ENCODE measurements at places on chromosomes 7 and 10. TPM values are rescaled to one million over a fixed set of nuclear protein-coding genes. Genes with fewer than 3 reads are reported as not detected.

TAS2R41 gene
- polyA plus RNA-seq: not detected

STAMBPL1 gene
- polyA plus RNA-seq: 1.9 TPM

FIS1 gene
- 176 TPM for polyA plus RNA-seq

CYP2C19 gene
- not detected for polyA plus RNA-seq

ARHGAP22 gene
- polyA plus RNA-seq: 1.1 TPM

VAX1 gene
- polyA plus RNA-seq: not detected

ASL gene
- 28.9 TPM for polyA plus RNA-seq

ECHDC3 gene
- polyA plus RNA-seq: 14.6 TPM

UCN3 gene
- 2.0 TPM for polyA plus RNA-seq

DNA sequence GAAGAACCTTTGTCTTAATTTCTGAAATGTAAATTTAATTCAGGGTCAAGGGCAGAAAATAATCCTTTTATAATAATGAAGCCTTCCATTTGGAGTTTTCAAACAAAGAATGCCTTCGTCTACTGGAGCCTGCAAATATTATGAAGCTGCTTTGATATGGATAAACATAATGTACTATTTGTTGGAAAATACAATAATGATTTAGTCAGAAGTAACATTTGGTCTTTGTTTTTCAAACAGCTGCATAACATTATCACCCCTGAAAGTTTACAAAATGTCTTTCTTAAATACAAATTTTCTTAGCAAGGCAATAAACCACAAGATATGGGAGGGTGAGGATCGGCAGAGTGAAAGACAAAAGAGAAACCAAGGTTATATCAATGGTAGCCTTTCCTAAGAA is 41.5 kb downstream of the TMEM26 start:
- no peak for DNase-seq

- DNase-seq: peak; percentile 47
Measured at GRCh38 chr10:79904671-79905321, 44.1 kb downstream of the SFTPD start.

DNA sequence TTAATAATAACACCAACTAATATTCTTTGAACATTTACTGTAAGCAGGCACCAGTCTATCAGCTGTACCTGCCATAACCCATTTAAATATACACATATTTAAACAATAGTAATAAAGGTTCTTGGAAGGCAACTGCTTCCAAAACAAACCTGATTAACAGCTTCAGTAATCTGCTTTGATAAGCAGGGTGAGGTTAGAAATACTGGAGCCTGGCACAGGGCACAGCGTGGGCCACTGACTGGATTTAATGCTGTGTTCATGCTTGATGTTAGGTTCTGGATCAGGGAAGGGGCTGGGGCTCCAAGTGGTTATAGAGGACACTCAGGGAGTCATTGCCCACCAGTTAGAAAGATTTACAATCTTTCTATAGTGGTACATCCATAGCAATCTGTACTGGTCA is 10.9 kb upstream of the C10orf120 start:
- DNase-seq: no peak

GRCh38 chr10:65891073-65891981 is 1034.5 kb upstream of the LRRTM3 start:
- no peak for DNase-seq

DNA sequence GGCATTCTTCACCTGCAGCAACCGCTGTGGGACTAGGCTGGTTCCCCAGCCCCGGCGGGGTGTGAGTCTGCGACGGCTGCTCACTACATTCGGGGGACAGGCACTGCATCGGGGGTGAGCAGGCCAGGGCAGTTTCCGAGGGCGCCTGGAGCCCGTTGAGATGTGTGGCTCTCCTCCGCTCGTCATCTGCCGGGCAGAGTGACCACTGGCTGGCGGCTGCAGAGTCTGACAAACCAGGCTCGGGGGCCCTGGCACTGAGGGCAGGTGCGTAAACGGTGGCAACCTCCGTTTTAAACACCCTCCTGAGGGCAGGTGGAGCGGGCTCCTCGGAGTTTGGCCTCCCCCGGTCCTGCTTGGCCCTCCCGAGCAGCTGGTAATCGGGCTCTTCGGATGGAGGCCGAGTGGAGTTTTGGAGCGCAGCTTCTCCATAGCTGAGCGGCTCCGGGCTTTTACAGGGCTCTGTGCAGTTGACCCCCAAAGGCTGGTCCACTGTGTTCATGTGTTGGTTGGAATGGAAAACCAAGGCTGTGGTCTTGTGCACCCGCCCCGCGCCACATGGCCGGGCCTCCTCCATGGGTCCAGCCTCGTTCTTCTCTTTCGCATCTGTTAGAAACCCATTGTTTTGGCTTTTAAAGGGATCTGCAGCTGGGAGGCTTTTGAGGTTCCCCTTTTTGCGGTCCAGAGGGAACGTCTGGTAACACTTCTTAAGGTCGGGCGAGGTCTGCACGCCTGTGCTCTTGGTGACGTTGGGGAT is 20.9 kb downstream of the INSYN2A start:
- no peak for DNase-seq

GRCh38 chr7:152344253-152344652 is 91.5 kb downstream of the KMT2C start:
- DNase-seq: no peak

- DNase-seq: no peak
Measured at GRCh38 chr10:58757352-58758065, 244.8 kb downstream of the BICC1 start.

DNA sequence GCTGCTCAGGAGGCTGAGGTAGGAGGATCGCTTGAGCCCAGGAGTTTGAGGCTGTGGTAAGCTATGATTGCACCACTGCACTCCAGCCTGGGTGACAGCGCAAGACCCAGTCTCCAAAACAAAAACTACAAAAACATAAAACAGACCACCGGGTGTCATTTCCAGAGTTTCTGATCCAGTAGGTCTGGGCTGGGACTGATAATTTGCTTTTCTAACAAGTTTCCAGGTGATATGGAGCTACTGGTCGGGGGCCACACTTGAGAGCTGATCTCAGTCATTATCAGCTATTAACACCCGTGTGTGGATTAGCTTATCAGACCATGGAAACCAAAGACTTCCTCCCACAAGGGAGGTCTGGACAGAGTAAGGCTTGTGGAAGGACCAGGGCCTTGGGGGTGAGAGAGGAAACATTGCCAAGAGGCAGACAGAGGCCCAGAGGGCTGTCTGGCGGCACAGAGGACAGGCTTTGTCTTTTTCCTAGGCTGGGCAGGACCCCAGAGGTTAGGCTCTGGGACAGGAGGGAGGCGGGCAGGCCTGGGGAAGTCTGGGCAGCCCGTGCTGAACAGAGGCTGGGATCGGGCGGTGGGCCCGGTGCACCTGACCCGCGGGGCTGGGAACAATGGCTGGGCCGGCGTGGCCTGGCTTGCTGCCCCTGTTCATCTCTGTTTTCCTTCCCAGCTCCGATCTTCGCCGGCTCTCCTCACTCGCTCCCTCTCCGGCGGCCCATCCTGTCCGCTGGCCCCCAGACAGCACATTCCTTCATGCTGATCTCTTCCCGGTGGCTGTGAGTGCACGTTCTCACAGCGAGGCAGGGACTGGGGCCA is 25.2 kb downstream of the TMEM270 start:
- DNase-seq: no peak

DNA sequence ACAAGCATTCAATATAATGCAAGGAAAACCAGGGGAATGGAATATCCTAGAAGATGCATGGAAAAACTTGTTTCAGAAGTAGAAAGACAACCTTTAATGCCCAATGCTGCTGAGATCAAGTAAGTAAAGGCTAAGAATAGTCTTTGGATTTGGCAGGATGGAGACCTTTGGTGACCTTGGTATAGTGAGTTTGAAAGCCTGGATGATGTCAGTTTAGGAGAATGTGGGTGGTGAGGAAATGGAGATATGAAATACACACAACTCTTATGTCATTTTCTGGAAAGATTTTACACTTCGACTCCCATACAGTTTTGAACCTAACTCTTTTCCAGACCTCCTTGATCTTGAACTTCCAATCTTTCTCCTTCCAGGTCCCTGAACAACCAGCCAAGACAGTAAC is 185.7 kb downstream of the TFEC start:
- DNase-seq: no peak

DNA sequence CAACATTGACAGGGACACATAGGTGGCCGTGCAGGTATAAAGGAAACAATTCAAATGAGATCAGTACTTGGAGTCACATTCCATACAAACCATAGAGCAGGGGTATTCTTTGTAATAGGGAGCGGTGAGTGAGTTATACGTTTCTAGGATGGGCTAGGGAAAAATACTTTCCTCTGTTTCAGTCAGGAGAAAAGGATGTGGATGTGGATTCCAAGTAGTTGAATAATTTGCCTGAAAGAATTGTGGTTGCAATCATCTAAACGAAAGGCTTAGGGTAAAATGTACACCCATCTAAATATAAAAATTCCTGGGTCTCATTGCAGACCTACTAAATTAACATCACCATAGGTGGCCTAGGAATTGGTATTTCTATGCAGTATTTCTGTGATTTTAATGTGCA is 270.7 kb upstream of the IGFBP3 start:
- DNase-seq: no peak

GRCh38 chr10:98168147-98168546 is 33.7 kb downstream of the R3HCC1L start:
- no peak for DNase-seq

DNA sequence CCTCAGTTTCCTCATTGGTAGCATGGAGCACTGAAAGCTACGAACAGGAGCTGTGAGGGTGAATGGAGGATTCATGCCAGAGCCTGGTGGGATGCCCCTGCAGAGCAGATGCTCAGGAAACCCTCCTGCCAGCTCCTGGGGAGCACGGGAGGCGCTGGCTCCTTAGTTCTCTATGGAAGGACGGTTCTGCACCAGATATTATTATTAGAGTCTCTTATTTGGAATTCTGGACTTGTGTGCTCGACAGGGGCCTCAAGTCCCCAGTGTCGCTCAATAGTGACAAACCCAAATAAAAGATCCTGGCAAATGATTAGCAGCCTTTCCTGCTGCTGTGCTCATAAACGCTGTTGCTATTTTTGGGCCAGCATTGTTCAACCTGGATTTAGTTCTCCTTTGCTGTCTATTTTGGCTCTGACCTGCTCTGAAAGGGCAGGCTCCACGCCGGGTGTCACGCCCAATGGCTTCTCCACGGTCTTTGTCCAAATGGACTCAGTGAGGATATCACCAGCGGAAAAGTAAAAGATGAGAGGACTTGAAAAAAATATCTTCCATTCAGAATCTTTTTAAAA is 23.0 kb upstream of the KLF6 start:
- DNase-seq: no peak

- no peak for DNase-seq
Measured at GRCh38 chr10:104359811-104360210, 6.2 kb downstream of the CFAP58 start.

DNA sequence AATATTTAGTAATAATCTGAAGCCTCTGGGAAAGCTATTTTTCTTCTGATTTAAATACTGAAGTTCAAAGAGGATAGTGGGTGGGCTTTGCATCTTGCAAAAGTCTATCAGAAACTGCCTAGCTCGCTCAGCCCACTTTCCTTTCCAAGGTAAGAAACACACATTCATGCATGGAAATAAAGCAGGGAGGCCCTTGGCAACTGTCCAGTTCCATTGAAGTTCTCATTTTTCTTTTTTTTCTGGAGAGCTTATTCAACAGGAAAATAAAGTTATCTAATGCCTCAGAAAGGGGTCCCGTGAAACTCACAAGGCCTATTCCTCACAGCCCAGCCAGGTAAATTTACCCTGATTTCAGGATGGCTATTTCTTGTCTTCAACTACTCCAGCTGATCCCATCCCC is 654.9 kb downstream of the KCNMA1 start:
- DNase-seq: no peak

DNA sequence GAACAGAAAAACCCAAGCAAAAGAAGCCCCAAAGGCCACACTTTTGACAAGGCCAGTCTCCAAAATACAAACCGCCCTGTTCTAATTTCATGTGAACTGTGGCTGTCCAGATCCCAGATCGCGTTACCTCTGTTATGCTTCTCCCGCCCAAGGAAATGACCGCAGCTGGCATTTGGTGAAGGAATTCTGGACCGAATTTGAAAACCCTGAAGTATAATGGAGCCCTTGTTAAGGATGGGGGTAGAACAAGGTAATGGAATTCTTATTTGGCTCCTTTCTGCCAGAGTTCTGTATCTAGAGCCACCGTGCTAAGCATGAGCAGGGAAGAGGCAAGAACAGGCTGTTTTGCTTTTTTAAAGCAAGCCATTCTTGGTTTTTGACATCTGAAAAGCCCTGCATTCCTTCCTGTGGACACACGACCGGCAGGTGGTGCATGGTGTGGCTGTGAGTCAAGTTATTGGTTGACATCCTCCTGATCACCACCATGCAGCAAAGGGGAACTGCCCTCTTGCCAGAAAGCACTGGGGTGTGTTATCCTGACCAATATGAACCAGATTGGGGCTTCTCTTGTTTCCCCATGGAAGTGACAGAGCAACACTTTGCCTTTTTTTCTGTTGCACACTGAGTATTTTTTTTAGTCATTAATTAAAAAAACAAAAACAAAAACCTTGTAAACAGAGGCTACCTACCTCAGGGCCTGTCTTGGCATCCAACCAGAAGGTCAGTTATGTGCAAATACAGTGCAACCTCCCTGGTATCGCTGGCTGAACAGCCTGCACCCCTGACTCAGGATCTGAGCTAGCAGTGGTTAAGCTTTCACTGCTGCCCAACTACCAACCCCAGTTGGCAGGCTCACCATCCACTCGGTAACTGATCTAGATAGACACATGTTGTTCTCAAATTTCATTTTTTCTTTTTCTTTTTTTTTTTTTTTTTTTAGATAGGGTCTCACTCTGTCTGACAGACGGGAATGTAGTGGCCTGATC is 14.2 kb downstream of the UCMA start:
- DNase-seq: peak; percentile 2

- no peak for DNase-seq
Measured at GRCh38 chr10:127855591-127855881, 37.2 kb downstream of the CLRN3 start.

DNA sequence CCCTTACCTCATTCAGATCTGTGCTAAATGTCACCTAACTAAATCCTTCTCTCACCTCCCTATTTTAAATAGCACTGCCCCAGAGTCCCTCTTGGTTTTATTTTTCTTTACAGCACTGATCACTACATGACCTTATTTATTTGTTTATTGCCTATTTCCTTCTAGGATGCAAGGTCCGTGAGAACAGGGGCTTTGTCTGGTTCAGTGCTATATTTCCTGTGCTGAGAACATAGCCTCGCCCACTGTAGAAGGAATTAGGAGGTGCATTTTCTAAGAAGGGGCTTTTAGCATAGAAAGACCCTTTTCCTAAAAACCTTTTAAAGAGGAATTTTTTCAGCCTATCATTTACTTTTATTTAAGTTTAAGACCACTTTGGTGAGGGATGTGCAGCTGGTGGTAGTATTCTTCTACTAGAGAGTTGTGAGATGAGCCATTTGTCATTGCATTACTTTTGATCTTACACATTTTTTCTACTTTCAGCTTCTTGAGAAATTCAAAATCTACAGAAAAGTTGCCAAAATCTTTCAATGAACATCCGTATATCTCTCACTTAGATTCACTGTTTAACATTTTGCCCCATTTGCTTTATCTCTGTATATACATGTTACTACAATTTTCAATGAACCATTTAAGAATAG is 13.5 kb upstream of the PCGF5 start:
- no peak for DNase-seq

GRCh38 chr10:123021517-123021916 is 12.7 kb downstream of the ACADSB start:
- DNase-seq: no peak

DNA sequence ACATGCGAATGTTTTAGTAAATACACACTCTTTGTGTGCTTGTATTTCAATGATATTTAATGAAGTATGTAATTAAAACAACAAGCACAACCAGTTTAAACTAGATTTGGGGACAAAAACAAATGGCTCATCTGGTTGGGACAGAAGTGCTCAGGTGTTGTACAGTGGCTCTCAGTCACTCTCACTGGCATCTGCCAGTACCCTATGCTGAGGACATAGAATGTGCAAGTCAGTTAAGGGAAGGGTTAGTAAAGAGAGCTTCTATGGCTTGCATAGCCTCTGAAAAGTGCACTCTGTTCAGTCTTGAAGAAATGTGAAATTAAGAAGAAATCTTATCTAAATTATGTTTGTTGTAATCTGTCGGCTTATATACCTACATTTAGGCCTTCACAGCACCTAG is 183.0 kb downstream of the LRRC4 start:
- no peak for DNase-seq
